ENCODE measurements at places on chromosomes 7 and 10.

DNA sequence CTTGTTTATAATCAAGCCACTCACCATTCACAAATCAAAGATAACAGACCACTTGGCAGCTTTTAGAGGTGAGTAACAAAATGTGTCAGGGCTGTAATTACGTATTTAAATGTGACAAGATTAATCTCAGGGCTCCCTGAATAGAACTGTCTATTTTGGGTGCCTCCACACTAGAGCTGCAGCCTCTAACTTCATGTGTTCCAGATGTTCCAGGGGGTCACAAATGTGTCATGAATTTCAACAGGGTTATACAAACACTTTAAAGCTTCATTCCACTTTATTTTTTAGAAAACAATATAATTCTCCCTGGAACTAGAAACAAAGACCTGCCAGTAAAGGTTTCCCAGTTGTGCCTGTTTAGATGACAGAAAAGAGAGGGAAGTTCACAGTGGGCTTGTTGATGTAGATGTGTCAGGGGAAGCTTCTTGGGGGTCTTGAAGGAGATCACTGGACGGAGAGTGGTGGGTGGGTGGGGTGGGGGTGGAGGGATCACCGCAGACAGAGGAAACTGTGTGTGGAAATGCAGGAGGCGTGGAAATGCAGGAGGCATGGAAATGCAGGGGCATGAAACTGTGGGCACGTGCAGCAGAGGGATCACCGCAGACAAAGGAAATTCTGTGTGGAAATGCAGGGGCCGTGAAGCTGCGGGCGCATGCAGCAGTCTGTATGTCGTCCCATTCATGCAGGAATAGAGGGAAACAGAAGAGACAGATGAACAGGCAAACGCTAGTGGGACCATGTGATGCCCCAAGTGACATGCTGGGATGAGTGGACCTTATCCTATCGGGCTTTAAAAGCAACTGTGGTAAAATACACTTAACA is 42.0 kb upstream of the TRIL start:
- no peak for DNase-seq

- no peak for DNase-seq
Measured at GRCh38 chr10:1472178-1472958, 265.0 kb downstream of the ADARB2 start.

- DNase-seq: no peak
Measured at GRCh38 chr10:76667408-76668370, 969.9 kb downstream of the KCNMA1 start.

- no peak for DNase-seq
Measured at GRCh38 chr10:56662765-56663447, 301.8 kb upstream of the ZWINT start.

DNA sequence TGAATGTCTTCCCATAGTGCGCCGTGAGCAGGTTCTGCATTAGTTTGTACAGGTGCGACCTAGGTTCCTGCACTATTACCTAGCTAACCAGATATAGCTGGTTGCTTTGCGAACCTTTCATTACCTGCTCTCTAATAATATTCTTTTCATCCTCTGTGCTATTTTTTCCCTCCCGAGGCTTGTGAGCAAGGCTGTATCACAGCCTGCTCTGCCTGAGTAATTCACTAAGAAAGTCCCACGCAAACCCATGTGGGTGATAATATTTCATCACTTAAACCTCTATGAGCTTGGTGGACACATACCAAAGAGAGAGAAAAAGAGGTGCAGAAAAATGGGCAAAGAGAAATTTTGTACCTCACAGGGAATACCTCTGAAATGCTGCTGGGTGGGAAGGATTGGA is 8.4 kb downstream of the INHBA start:
- DNase-seq: no peak

DNA sequence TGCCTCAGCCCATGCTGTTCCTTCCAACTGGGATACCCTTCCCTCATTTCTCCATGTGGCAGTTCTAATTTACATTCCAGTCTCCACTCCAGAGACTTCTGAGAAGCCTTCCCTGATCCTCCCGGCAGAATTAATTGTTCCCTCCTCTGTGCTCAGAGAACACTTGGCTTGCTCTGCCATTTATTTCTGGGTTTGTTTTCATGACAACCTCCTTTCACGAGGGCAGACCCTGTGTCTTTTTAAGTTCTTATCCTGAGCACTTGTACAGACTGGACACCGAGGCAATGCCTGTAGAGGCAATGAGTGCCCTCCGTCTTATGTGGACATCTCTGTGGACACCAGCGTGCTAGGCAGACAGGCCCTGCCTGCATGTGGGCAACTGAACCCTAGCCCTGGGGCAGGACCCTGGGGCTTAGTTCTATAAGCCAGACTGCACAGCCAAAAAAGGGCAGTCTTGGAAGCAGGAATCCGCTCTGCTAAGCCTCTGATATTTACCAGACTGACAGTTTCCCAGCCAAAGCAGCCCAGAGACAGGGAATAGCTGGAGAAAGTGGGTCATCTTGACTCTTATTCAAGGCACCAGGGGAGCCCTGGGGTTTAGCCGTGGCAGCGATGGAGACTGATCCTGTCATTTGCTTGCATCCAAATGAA is 474.0 kb downstream of the RPS24 start:
- no peak for DNase-seq

GRCh38 chr7:26645121-26645520 is 219.3 kb downstream of the SKAP2 start:
- no peak for DNase-seq

DNA sequence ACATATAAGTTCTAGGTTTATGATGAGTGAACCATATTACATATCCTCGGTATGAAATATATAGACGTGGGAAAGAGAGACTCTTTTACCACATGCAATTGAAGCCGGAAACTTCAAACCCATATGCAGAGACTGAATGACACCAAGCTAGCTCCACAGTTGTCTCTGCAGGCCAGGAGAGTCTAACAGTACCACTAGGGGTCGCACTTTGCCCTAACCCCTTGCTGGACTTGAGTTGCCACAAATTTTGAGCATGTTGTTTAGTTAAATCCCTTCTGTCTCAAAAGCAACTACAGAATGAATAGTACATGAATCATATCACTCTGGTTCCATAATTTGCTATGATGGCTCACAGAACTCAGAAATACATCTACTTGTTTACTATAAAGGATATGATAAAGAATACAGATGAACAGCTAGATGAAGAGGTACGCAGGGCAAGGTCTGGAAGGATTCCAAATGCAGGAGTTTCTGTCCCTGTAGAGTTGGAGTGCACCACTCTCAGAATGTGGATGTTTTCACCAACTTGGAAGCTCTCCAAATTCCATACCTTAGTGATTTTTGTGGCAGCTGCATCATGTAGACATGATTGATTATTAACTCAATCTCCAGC is 112.4 kb upstream of the YAE1 start:
- DNase-seq: no peak

GRCh38 chr7:2691011-2691707 is 3.2 kb downstream of the AMZ1 start:
- DNase-seq: no peak

- DNase-seq: no peak
Measured at GRCh38 chr7:119842786-119843185, 430.2 kb upstream of the KCND2 start.

DNA sequence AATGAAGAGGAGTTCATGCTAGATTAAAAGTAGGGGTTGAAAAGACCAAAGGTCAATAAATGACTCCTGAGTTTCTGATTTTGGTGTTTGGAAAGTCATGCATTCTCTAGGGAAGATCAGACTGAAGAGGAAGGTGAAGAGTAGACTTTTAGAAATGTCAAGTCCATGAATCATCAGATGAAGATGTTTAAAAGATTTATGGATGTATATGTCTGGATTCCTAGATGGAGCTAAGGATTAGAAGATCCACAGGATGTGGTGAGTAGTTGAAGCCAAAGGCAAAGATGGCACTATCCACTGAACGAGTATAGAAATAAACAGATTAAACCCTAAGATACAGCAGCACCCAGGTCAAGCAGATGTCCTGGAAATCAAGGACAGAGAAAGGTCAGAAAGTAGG is 298.5 kb downstream of the GPAM start:
- no peak for DNase-seq

- no peak for DNase-seq
Measured at GRCh38 chr7:138934367-138934766, 46.8 kb downstream of the KIAA1549 start.

DNA sequence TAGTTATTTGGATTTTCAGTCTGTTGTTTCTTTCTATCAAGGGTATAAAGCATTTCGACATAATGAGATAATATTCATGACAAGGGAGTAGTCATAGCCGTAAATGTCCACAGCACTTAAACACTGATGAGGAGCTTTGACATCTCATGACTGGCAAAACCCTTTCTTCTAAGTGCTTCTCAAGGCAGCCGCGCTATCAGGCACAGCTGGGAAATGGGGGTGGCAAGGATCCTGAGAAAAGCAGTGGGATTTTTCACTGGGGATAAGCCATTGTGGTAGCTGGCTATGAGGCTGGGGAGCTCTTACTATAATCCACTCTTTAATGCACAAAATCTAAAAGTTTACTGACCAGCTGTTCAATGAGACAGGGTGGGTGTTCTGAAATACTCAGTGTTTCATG is 493.2 kb upstream of the KLF6 start:
- DNase-seq: no peak

DNA sequence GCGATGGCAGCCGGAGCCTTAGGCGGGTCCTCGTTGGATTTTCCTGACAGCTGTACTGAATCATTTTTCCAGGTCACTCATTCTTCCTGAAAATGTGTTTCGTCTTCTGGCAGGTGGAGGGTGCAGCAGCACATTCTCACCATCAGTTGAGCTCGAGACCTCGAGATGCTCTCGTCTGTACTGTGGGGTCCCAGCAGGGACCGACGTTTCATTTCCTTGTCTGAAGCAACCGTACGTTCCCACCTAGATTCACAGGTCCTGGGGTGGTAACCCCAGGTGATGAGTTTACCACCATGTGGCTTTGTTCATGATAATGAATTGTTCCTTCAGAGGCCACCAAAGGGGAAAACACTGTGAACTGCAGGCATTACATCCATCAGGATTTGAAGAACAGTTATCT is 298.5 kb upstream of the FOXK1 start:
- DNase-seq: no peak

DNA sequence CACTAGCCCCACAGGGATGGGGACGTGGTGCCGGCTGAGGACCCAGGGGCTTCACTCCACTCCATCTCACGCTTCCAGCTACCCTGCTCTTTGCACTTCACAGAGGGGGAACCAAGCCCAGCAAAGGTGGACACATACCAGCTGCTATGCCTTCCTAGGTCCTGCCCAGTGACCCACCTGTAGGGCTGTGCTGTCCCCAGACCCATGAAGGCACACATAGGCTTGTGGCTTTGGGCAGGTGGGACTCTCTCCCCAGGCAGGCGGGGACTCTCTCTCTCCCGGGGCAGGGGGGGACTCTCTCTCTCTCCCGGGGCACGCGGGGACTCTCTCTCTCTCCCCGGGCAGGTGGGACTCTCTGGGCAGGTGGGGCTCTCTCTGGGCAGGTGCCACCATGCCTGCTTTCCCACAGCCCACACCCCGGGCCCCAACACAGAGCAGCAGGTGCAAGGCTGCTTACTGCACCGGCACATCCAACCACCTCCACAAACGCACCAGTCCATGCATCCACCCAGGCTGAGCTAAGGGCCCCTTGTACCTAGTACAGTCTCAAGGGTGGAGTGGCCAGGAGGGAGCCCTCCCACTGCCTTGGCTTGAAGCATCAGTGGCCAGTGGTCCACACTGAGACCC is 13.8 kb upstream of the GPR146 start:
- DNase-seq: no peak

GRCh38 chr10:100697070-100697469 is 48.3 kb upstream of the PAX2 start:
- no peak for DNase-seq

- no peak for DNase-seq
Measured at GRCh38 chr10:127279334-127279774, 83.0 kb upstream of the INSYN2A start.

DNA sequence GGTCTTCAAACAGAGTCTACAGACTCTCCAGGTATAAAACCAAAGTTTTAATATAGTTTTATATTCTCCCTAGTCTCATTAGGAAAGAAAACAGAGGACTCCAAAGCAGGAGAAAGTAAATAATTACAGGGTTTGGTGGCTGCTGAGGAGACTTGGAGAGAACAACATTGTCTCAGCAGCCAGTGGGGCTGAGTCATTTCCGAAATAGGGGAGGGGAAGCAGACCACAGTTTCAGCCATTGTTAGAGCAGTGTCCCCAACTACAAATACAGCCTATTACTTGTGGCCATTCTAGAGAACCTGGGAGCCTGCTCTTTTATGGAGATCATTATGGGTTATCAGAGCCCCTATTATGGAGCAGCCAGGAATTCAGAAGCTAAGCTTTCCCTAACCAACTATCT is 44.2 kb upstream of the A1CF start:
- no peak for DNase-seq

- DNase-seq: no peak
Measured at GRCh38 chr7:88457320-88457719, 150.6 kb upstream of the STEAP4 start.

DNA sequence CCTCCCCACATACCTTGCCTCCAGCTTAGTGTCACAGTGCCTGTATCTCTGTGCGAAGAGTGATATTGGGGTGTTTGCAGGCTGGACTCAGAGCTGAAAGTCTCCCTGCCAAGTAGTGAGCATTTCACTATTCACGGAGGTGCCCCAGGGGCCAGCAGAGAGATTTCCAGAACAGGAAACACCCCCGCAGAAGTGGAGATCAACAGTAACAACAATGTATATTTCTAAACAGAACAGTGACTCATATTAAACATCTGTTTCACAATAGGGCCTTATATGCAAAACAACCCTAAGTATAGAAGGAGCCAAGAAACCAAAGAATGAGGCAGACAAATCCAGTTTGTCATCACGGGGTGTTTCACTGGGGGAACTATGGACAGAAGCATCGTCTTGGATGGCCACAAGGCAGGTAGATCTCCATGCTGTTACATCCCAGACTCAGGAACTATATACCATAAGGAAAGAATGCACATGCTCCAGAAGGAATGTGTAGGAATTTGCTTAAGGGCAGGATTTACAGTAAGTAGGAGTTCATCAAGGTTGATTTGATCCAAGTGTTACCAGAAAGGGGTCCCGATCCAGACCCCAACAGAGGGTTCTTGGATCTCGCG is 29.3 kb upstream of the CCL24 start:
- DNase-seq: no peak

DNA sequence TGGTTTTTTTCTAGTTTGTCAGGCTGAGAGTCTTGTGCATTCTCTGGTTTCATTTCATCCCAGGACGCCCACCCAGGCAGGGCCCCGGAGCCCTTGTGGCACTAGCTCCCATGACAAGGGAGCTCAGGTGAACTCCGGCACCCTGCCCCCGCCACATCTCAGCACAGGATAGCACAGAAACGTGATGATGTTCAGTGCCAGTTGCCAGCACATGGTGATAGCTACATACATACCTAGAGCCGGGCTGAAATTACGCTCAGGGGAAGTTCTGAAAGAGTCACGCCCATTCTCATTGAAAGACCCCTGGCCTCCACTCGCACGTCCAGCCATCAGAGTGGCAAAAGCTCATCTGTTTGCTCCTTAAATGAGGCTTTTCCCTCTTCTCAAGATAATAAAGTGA is 273.7 kb downstream of the PTPRN2 start:
- no peak for DNase-seq
